ENCODE measurements at places on chromosomes 7 and 10.

DNA sequence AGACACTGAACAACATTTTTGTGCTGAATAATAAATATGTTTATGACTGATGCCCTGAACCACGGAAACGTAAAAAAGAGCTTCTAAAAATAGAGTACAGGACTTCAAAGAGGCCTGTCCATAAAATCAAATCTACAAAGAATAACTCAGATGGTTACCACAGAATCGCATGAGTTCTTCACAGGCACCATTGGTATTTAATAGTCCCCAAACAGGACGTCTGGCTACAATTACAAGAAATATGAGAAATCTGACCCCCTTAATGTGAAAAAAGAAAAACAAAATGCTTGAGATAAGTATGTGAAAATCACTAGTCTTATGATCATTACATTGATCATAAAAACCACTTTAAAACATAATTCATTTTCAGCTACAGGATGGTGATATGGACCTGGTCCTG lies 20.8 kb downstream of the CYTH3 start:
- DNase-seq: no peak

DNA sequence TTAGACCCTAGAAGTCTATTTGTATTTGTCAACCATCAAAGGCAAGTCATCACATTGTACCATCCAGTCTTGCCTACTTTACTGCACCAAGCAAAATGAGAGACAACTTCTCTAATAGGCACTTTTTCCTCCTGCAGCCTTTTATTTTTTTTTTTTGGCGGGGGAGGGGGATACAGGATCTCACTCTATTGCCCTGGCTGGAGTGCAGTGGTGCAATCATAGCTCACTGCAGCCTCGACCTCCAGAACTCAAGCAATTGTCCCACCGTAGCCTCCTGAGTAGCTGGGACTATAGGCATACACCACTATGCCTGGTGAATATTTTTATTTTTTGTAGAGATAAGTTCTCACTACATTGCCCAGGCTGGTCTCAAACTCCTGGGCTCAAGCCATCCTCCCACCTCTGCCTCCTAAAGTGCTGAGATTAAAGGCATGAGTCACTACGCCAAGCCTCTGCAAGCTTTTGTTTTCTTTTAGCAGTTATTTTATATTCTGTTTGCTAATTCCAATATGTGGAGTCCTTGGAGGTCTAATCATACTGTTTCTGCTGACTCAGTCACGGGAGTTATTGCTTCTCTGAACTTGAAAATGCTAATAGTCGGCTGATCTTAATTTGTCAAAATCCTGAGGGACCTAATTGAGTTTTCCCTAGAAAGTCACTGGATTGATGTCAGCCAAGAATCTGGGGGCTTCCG lies 14.2 kb downstream of the KPNA7 start:
- DNase-seq: no peak

- DNase-seq: no peak
Measured at GRCh38 chr10:101076630-101077029, 14.8 kb downstream of the KAZALD1 start.

GRCh38 chr10:19958787-19959186 lies 142.6 kb downstream of the PLXDC2 start:
- no peak for DNase-seq

GRCh38 chr10:124653811-124654651 lies 90.1 kb downstream of the FAM53B start:
- no peak for DNase-seq

DNA sequence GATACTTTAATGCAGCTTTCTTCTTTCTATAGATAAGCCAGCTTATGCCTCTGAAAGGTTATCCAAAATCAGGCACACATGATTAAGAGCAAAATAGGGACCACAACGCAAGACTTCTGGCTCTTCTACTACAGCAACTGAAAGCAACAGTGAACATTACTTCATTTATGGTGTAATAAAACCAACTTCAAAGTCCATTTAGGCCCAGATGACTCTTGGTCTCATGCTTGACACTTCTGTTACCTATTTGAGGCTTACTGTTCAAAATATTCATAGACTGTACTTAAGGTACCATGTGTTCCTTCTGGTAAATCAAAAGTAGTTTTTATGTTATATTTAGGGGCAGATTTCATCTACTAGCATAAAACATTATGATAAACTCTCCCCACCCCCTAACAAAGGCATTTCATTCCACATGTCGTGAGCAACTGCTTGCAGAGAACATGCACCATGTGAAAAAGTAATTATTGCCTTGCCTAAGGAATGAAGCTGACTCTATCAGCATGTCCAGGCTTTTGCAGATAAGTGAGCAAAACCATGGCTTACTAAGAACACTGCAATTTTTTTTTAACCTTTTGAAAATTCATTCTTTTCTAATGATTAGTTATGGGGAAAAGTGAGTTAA lies 154.9 kb upstream of the ITGB1 start:
- DNase-seq: no peak

- DNase-seq: no peak
Measured at GRCh38 chr7:77655836-77656455, 40.3 kb upstream of the RSBN1L start.

DNA sequence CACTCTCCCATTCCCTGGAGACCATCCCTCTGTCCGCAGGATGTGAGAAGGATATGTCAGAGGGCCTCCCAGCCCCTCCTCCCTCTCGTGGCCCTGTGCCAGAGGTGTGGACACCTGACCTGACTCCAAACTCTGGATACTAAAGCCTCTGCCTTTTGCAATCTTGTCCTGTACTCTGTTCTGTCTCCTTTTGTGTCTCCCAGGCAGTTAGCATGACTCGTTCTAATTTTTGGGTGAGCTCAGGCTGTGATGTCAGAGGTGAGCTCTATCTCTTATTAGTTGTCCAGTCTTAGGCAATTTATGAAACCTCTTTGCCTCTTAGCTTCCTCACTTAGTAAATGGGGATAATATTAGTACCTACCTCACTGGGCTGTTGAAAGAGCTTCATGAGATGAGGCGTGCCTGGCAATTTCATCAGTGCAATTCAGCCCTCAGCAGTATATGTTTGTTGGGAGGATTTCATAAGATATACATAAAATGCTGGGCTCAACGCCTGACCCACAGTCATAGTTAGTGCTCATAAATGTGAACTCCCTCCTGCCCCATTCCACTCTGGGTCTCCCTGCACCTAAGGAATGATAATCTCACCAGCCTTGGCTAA lies 10.9 kb downstream of the MARVELD1 start:
- DNase-seq: no peak
